Cardiac ventricle fibroblast (primary cell): ENCODE measurements at places on chromosomes 11 and 22. TPM values are rescaled to one million over a fixed set of nuclear protein-coding genes. Genes with fewer than 3 reads are reported as not detected.

Gene MUC5B
- total RNA-seq: under 0.01 TPM in 1 of 2 replicates, not detected in the other

Gene BTG4
- not detected in 2 replicates for total RNA-seq

Gene DSCAML1
- not detected in 2 replicates for total RNA-seq

Gene SOX6
- total RNA-seq: 1.3 and 2.2 TPM in 2 replicates

Gene SLC17A6
- total RNA-seq: not detected in 2 replicates

Gene OR10G6
- total RNA-seq: not detected in 2 replicates

Gene TRIM49
- total RNA-seq: not detected in 2 replicates

Gene MED15
- total RNA-seq: 24.9 and 34.9 TPM in 2 replicates

Gene OR4D5
- total RNA-seq: not detected in 2 replicates

Gene RIMBP3C
- total RNA-seq: under 0.01 and 0.68 TPM in 2 replicates

Gene PTPRCAP
- not detected in 2 replicates for total RNA-seq

Gene NAV2
- total RNA-seq: 13.4 and 15.5 TPM in 2 replicates

Gene SYT13
- total RNA-seq: not detected in 2 replicates

Gene NXPE2
- not detected in 2 replicates for total RNA-seq

Gene FOXRED1
- total RNA-seq: 7.4 and 7.6 TPM in 2 replicates

Gene TBCEL
- 17.9 and 18.5 TPM in 2 replicates for total RNA-seq

Gene CBLIF
- total RNA-seq: not detected in 2 replicates

Gene OR51E2
- total RNA-seq: not detected in 2 replicates

Gene MS4A6A
- not detected in 2 replicates for total RNA-seq

Gene SMIM38
- total RNA-seq: not detected in 2 replicates

Gene KRTAP5-11
- not detected in 2 replicates for total RNA-seq

Gene PHF21B
- not detected in 2 replicates for total RNA-seq

Gene RFPL1
- total RNA-seq: not detected in 2 replicates

Gene OR6A2
- 0.06 TPM in 1 of 2 replicates, not detected in the other for total RNA-seq

Gene HORMAD2
- total RNA-seq: not detected in 2 replicates
